Ureter (tissue), 1 donor: ENCODE measurements at places on chromosomes 3 and 15. TPM values are rescaled to one million over a fixed set of nuclear protein-coding genes. Genes with fewer than 3 reads are reported as not detected.

GRCh38 chr3:33458446-33458845 is 18.2 kb upstream of the UBP1 start:
- DNase-seq = no peak

DNA sequence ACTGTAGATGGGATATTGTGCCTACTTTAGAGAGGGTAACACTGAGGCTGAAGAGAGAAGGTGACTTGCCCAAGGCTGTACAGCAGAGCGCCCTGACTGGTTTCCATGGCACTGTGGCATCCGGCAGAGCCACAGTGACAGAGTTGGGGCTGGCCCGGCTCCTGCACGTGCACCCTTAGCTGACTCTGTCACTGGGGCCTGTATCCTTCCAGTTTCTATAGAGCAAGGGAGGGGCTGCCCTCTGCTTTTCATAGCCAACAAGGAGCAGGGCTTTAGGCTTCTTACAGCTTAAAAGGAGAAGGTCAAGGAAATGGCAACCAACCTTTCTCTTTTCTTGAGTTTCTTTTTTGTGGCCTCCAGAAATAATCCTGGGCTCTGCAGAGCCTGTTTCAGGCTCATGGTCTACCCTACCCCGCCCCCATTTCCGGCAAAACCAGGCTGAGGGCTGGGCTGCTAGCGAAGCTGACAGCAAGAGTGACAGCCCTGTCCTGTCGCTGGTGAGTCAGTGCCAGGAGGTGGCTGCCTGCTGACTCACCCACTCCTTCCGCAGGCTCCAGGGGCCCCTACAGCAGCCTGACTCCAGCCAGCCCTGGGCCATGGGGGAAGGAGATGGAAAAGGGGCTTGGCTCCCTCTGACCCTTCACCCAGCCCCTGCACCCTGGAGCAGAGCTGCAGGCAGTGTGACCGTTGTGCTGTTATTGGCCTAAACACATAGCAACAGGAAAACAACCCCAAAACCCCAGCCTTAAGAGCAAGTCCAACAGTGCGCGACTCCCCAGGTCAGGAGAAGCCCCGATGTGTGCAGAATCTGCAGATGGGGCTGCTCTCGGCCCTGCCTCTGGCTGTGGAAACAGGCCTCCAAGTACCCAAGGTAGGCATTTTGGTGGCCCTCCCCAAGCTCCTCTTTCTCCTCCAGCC is 29.8 kb downstream of the SLC6A6 start:
- DNase-seq = peak; percentile 93

DNA sequence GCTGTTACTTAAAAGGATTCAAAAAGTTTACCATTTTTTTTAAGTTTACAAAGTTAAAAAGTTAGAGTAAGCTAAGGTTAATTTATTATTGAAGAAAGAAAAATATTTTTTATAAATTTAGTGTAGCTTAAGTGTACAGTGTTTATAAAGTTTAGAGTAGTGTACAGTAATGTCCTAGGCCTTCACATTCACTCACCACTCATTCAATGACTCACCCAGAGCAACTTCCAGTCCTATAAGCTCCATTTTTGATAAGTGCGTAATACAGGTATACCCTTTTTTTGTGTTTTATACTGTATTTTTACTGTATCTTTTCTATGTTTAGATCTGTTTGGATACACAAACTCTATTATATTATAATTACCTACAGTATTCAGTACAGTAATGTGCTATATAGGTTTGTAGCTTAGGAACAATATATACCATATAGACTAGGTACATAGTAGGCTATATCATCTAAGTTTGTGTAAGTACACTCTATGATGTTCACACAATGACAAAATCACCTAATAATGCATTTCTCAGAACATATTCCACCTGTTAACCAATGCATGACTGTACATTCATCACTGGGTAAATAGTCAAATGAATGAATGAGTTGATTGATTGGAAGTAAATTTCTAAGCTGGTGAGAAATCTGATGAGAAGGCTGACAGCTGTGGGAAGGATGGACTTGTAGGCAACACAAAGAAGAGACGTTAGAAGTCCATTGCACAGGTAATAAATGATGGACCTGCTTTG is 95.2 kb upstream of the CDIN1 start:
- no peak for DNase-seq

DNA sequence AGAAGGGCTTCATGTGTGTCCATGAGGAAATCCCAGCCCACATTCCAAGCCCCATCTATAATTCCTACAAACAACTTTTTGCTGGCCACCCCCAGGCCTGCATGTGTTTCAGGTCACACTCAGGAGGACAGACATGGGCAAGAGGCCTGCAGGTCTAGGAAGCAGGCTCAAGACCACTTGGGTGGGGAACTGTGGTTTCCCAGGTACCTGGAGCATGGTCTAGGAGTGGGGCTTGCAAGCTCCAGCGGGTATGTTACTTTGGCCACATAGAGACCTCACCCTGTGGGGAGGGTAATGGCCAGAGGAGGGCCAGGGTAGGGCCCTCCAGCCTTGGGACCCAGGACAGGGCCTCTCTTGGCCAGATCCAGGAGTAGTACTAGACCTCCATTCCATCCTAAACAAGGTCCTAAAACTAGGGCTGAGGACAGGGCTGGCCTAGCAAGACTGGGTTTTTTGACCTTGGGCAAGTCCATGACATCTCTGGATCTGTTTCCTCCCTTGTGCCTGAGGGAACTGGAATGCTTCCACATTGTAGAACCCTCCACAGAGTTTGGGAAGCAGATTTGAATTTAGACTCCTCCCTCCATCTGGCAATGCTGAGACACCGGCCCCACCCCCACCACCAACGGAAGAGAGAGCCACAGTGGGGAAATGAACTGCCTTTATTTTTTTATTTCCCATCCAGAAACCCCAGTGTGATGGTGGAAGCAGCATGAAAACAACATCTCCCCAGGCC is 22.3 kb downstream of the EAF1 start:
- no peak for DNase-seq

- DNase-seq = no peak
These were observed 2.7 kb downstream of the SV2B start for GRCh38 chr15:91102546-91103330.

DNA sequence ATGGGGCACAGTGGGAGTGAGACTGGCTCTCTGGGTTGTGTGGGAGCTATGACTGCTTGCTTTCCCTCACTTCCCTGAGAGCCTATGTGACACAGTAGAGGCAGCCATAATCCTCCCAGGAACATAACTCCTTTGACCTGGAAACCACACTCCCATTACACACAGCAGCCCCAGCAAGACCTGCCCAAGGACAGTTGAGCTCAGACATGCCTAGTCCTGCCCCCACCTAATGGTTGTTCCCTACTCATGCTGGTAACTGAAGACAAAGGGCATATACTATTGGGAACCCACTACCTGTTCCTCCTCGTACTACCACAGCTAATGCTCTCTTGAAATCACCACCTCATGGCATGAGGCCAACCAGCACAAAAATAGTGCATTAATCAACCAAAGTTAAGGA is 550.4 kb upstream of the ARPP21 start:
- DNase-seq = no peak

GRCh38 chr3:103126115-103126514 is 691.3 kb downstream of the ZPLD1 start:
- no peak for DNase-seq

GRCh38 chr3:14433106-14433505 is 30.7 kb downstream of the SLC6A6 start:
- DNase-seq = no peak

GRCh38 chr3:52852419-52852818 is 17.6 kb upstream of the MUSTN1 start:
- DNase-seq = no peak

DNA sequence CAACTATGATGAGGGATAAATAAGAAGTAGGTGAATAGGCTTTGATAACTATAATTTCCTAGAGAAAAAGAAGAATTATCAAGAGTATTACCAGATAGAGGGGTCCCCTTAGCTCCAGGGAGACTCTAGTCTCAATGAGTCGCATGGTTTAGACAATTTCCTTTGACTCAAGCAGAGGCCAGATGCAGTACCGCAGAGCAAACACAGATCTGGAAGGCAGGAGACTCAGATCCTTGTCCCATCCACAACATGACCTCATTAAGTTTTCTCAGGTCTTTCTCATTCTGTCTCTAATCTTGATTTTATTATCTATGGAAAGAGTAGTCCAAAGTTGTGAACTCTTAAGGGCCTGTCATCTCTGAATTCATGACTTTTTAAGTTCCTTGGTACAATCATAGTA is 987.9 kb downstream of the NTRK3 start:
- no peak for DNase-seq

The ANKUB1 gene
- total RNA-seq = not detected

GRCh38 chr3:134749802-134750553 is 45.1 kb upstream of the EPHB1 start:
- peak; percentile 23 for DNase-seq

The IL20RB gene
- total RNA-seq = 4.3 TPM

GRCh38 chr3:168093229-168093628 is 2.5 kb downstream of the GOLIM4 start:
- no peak for DNase-seq

DNA sequence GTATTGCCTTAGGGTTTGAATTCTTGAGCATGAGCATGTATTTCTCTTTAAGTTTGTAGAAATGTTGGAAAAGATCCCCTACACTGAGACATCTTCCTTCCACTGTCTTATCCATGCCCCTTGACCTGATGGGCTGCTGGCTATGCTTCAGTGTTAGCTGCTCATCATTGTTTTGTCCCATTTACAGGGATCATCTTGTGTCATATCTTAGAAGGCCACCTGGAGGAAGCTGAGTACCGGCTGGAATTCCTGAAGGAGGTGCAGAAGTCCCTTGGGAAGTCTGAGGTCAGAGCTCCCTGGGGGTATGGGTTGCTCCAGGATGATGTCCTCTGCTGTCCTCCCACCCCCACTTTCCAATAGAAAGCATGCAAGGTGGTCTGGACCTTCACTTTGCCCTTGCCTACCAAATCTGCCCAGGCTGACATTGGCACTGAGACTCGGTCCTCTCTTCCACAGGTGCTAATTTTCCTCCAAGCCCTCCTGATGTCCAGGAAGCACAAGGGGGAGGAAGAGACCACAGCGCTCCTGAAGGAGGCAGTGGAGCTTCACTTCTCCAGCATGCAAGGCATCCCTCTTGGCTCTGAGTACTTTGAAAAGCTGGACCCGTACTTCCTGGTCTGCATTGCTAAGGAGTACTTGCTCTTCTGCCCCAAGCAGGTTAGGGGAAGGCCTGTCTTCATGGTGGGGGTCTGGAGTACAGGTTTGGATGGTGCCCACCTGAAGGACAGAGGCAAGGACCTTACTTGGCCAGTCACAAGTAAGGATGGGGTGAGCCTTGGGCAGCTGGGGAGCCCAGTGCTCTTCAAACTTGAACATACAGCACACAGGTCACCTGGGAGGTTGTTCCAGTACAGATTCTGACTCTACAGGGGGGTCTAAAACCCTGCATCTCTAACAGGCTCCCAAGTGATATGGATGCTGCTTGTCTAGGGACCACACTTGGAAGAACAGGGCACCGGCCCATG is 17.7 kb downstream of the TTC21A start:
- peak; percentile 62 for DNase-seq

GRCh38 chr15:90184119-90184785 is 16.9 kb upstream of the SEMA4B start:
- DNase-seq = peak; percentile 90

GRCh38 chr15:99437315-99438223 is 128.2 kb upstream of the MEF2A start:
- DNase-seq = no peak

GRCh38 chr3:85151555-85151954 is 192.8 kb downstream of the CADM2 start:
- no peak for DNase-seq

- DNase-seq = no peak
These were observed 41.2 kb downstream of the KLF15 start for GRCh38 chr3:126316031-126316461.

The COL7A1 gene
- 62.9 TPM for total RNA-seq

DNA sequence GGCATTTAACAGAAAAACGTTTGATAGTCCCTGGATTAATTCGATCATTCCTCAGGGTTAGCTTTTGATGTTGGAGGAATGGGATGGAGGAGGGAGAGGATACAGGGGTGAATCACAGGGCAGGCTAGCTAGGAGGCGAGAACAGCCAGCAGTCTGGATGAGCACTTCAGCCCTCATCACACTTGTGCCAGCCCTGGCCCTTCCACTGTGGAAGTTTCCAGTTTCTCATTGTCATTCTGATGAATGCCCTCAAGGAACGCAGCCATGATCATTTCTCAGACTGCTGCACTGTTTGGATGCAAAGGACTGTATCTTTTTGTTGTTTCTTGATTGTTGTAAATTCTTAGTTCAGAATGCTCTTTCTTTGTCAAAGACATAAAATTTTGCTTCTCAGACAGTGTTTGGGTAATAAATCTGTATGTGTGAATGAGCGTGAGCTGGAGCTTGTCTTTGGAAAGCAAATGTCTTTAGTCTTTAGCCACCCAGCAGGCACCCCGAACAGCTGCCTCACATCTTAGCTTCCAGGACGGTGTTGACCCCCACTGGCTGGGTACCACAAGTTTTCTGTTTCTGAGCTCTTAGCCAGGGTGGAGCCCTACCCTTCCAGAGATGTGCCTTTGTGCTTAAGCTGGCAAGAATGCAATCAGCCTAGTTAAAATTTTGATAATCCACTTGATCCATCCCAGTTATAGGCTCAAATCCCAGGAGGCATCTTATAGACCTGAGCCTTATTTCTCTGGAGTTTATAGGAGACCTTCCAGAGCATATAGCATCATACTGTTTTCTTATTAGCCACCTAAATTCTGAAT is 121.1 kb downstream of the PDCD6IP start:
- no peak for DNase-seq

DNA sequence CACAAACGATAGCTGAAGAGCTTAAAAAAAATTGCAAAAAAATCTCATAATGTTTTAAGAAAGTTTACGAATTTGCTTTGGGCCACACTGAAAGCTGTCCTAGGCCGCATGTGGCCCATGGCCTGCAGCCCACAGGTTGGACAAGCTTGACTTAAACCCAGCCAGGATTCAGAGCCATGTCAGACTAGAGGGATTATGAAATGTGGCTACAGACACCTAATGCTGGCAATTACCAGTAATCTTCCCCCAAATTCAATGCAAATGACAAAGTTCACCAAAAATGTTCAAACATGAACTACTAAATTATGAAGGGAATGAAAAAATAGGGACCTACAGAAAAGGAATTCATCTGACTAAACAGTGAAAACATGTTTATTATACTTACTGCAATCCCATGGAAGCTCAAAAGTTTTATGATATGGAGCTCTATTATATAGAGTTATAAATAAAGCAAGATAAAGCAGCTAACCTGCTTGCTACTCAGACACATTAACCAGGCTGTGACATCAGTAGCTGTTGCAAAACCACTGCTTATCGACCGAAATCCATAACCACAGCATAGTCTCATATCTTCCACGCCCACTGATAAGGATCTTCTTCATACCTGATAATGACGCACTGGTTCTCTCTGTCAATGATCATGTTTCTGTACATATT is 49.2 kb downstream of the LDHAL6B start:
- DNase-seq = peak; percentile 50
